ENCODE measurements at places on chromosomes 16 and 17.
A peak's percentile ranks its signal among the peaks of the same experiment; 100 is the strongest.

DNA sequence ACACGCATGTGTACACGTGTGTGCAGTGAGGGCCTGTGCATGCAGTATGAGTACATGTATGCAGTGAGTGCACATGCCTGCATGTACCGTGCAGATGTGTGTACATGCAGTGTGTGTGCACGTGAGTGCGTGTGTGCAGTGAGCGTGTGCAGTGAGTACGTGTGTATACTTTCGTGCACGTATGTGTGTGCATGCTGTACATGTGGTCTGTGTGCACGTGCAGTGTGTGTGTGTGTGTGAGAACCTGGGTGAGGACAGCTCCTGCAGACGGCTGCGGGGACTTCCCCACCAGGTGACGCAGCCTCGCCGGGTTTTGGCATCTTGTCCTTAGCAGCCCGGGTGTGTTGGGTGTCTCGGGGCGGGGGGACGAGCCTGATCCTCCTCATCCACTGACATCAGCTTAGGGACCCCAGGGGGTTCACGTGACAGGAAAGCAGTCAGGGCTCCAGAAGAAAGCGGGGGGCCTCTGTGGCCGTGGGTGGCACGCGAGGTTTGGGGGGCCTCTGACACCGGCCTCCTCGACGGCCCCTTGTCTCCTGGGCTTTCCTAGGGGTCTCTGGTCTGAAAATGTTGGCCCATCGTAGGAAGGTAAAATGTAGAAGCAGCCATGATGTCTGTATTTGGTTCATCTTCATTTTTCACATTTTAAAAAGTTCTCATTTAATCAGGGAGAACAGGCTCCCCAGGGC lies 119.6 kb upstream of the ZNF750 start:
- DNase-seq: no peak

DNA sequence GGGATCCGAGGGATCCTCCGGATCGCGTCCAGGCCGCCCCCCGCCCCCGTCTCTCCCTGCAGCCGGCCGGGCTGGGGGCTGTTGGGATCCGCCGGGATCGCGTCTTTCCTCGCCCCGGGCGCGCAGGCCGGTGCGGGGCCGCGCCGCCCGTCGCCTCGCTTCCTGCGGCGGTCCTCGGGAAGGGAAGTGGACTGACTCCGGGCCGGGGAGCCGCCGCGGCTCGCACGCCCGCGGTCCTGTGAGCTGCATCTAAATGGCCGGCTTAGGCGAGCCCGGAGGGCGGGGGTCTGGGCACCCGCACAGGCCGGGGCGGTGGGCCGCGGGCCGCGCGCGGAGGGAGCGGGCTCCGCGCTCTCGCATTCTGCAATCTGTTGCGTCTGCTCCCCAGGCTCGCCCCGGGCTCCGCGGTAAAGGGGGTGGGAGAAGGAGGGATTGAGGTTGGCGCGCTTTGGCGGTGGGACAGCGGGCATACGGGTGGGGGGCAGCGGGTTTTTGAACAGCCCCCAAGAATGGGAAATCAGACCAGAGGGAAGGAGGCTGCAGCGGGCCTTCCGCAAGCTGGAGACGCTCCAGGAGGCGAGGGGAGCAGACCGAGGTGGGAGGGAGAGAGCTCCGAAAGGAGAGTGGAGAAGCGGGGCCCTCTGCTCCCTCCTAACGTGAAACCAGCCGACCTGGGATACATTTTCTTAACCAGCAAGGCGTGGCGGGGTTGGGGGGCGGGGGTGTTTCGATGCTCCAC lies 2.2 kb downstream of the TMEM132E start:
- no peak for DNase-seq

DNA sequence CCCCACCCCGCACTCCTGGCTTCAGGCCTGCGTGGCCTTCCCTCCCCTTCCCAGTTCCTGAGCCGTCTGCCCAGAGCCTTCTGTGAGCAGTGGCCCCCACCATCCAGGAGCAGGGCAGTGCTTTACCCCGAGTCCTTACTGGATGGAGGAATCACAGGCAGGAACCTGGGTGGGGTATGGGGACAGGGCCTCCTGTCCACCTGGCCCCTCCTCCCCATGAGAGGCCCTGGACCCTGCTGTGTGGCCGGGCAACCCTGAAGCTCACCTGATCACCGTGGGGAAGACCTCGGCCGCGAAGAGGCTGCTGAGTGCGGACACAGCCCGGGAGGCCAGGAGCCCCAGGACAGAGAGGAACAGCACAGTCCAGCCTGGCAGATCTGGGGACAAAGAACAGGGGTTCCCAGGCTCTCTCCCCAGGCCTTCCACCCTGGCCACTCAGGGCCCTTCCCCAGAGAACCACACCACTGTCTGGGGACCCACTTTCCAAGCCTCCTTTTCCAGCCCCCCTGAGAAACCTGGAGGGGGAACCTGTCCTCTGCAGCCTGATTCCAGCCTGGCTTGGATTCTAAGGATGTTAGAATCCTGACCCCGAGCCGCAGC lies 3.2 kb downstream of the SLC22A31 start:
- DNase-seq: no peak

- DNase-seq: no peak
These were observed 867.7 kb upstream of the EEF2KMT start for GRCh38 chr16:5965321-5965720.

- DNase-seq: peak; percentile 46
These were observed 3.3 kb downstream of the ATXN2L start for GRCh38 chr16:28826141-28826540.

DNA sequence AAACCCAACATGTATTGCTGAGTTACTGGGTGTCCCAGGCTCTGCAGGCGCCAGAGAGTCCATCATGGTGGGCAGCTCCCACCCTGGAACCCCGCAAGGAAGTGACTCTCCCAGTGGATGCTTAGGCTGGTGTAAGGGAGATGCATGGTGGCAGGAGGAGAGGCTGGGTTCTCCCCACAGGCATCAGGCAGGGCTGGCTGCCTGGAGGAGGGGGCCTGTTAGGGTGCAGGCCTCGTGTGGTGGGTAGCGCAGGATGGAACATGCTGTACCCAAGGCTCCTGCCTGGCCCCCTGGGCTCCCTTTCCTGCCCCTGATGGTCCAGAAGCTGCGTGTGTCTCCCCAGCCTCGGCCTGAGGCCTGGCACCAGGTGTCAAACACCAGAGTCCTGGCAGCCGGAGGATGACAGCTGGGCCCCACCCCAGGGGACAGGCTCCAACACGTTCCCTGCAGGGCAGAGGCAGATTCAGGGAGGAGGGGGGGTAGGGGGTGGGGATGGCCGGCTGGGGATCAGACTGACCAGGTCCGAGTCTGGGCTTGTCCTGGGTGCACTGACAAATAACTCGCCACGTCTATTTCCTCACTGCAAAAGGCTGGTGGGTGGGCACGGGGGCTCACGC lies 40.2 kb upstream of the CIBAR2 start:
- no peak for DNase-seq
